ENCODE measurements at places on chromosomes 2 and 18.

DNA sequence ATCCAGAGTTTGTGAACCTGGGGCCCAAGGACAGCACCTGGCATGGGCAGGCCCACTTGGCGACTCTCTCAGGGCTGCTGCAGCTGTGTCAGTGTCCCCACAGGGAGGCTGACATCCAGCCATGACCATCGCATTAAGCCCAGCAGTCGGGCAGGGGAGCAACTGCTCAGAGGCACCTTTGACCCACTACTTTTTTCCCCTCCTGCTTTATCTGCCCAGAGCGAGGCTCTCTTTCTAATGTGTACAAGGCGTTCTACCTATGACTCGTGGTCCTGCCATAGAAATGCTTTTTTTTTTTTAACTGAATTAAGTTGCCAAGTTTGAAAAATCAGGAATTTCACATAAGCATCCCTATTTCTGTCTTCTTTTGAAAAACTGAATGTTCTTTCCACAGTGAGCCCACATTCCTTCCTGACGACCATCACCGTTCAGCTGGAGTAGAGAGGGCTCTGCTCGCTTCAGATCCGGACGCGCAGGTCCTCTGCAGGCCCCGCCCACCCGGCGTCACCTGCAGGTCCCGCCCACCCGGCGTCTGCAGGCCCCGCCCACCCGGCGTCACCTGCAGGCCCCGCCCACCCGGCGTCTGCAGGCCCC lies 403 bp upstream of the CLUL1 start:
- no peak for DNase-seq

- no peak for DNase-seq
These were observed 13.2 kb downstream of the NRP2 start for GRCh38 chr2:205695460-205695991.

- DNase-seq = no peak
These were observed 934.6 kb downstream of the SOCS6 start for GRCh38 chr18:71223486-71223885.

- no peak for DNase-seq
These were observed 71.3 kb downstream of the TNFRSF11A start for GRCh38 chr18:62396381-62396780.

- DNase-seq = no peak
These were observed 73.6 kb downstream of the LPIN2 start for GRCh38 chr18:2939317-2939716.

GRCh38 chr2:7375901-7376300 lies 458.7 kb downstream of the RNF144A start:
- no peak for DNase-seq

- no peak for DNase-seq
These were observed 60.6 kb downstream of the DIPK1C start for GRCh38 chr18:74396171-74397169.

GRCh38 chr2:156099382-156099781 lies 233.1 kb downstream of the NR4A2 start:
- no peak for DNase-seq

GRCh38 chr2:38214209-38214717 lies 138.3 kb upstream of the CYP1B1 start:
- no peak for DNase-seq

GRCh38 chr2:218010140-218010983 lies 7.6 kb upstream of the TNS1 start:
- no peak for DNase-seq

GRCh38 chr2:149661844-149662243 lies 74.3 kb upstream of the MMADHC start:
- DNase-seq = peak; percentile 62

- DNase-seq = no peak
These were observed 25.5 kb upstream of the IL37 start for GRCh38 chr2:112885506-112885902.

DNA sequence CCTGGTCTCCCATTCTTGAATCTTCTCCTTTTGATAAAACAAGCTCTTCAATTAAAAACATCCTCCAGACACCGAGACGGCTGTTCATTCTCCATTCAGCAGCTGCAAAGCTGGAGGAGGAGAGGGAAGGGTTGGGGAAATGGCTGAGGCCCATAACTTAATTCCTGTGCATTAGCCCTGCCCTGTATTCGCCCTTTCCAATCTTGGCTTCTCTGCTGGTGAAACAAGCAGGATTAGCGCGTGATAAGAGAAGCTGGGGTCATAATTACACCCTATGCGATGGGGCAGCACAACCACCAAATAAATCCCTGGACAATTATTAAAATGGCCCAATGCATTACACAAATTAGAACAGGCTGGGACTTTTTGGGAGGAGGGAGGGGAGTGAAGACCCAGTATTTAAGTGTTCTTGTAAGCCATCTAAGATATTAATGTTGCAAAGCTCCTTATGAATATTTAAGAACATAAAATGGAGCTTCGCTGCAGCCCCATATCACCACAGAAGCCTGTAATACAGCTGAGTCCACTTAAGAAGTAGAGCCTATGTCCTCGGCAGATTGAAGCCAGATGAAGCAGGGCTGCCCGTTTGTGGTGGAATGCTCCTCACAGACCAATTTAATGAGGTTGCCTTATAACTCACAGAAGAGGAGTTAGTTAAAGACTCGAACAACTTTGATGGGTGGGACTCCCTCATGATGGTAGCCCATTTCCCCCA lies 176.6 kb upstream of the SKOR2 start:
- DNase-seq = no peak

- DNase-seq = no peak
These were observed 4.2 kb upstream of the SAP130 start for GRCh38 chr2:128032092-128032491.

DNA sequence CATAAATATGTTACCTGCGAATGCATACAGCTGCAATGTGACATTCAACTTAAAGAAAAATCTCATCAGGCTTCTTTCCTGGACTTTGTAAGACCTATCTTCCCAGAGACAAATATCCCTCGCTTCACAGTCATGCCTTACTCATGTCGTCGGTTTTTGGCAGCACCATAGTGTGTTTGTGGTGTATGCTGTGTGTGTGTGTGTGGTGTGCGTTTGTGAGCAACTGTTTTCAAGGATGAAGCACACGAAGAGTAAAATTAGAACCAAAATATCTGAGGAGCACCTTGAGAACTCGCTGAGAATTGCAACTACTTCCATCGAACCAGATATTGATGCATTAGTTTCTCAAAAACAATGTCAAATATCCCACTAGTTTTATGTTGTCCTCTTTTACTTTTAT lies 56.9 kb downstream of the ASB1 start:
- no peak for DNase-seq

GRCh38 chr2:57987835-57988573 lies 58.6 kb upstream of the VRK2 start:
- peak; percentile 22 for DNase-seq

- no peak for DNase-seq
These were observed 132.5 kb downstream of the CSRNP3 start for GRCh38 chr2:165601928-165602521.

DNA sequence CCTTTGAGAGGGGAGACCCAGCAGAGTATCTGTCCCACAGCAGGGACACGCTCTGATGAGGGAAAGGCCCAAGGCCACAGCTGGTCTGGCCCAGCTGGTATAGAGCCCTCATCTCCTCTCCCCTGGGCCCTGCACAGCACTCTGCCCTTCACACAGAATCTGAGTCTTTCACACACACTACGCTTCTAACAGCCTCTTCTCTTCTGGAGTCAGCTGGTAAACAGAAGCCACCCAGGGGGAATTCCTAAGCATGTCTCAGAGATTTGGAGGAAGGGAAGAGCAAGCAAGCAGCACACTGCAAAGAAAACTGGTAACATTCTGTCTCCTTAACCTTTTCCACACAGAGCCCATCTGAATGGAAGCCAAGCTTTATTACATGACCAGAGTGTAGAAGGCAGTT lies 121.1 kb upstream of the ACAA2 start:
- DNase-seq = no peak

- peak; percentile 84 for DNase-seq
These were observed 4.1 kb upstream of the VRK2 start for GRCh38 chr2:58042486-58042970.

GRCh38 chr2:86216575-86217555 lies 17.6 kb downstream of the MRPL35 start:
- DNase-seq = no peak

Measured in HS-27A (cell line).